NCI-H2081 (cell line): ENCODE measurements at places on chromosomes 6 and 20.

GRCh38 chr20:61138566-61138965, 113.5 kb upstream of the CDH4 start:
- no peak for DNase-seq

DNA sequence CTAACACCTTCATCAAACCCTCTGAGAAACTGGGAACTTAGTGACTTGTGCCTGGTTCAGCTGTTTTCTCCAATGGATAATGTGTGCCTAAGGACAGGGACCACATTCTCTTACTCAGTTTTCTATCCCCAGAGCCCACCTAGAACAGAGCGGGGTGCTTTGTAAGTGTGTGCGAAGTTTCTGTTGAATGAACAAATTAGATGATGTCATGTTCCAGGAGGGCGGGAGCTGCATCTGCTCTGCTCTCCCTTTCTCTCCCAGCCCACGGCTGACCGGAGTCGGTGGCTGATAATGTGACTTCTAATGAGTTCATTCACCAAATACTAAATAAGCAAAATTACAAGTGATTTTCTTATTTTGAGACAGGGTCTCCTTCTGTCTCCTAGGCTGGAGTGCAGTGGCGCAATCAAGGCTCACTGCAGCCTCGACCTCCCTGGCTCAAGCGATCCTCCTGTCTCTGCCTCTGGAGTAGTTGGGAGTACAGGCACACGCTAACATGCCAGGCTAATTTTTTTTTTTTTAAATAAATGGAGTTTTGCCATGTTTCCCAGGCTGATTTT, 60.7 kb upstream of the FNDC1 start:
- DNase-seq: no peak

- no peak for DNase-seq
These were observed 313.4 kb downstream of the CDH26 start for GRCh38 chr20:60271597-60271996.

GRCh38 chr6:154232013-154232910, 124.3 kb downstream of the IPCEF1 start:
- DNase-seq: no peak

GRCh38 chr6:170250981-170251775, 39.7 kb downstream of the DLL1 start:
- no peak for DNase-seq

DNA sequence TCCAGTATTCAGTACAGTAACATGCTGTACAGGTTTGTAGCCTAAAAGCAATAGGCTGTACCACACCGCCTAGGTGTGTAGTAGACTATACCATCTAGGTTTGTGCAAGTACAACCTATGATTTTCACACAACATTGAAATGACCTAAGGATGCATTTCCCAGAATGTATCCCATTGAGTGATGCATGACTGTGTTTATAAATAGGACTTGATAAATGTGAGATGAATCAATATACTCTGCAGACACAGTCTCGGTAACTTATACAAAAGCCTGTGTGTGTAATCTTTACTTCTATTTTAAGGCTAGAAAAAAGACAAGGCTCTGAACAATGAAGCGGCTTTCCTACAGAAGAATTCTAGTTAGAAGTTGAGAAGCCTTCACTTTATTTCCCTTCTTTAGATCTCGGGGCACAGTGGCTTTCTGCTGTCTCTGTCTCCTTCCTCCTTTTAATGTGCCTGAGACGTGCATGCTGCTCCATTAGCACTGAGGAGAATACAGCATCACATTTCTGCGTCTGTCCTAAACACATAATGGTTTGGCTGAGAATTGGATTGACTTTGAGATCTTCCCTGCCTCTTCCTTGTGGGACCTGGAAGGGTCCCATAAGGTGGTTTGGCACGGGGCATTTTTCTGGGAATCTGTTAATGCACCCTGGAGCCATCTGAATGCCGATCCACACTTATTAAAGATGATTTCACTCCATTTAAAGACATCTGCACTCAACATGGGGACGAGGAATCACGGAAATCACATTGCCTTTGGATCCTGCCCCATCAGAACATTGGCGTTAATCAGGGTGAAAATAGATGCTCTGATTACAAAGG, 112.5 kb downstream of the SCML4 start:
- DNase-seq: no peak

DNA sequence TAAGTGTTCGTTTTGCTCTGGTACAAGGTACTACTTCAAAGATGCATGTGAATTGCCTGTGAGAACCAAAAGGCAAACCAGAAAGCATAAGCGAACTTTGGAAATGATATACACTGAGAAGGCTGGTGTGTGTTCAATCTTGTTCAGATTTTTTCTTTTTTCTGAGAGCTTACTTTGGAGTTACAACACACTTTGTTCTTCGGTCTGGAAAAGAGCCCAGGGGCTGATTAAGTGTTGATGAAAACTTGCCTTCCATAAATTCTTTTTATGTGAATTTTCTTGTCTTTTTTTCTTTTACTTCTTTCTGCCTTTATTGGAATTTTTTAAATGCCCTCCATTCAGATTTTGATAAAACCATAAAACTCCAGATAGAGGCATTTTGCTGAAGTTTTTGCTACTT, 395.1 kb upstream of the SASH1 start:
- no peak for DNase-seq
